Neuronal stem cell (in vitro differentiated cells): ENCODE measurements at places on chromosomes 5 and 9.
A peak's percentile ranks its signal among the peaks of the same experiment; 100 is the strongest.

DNA sequence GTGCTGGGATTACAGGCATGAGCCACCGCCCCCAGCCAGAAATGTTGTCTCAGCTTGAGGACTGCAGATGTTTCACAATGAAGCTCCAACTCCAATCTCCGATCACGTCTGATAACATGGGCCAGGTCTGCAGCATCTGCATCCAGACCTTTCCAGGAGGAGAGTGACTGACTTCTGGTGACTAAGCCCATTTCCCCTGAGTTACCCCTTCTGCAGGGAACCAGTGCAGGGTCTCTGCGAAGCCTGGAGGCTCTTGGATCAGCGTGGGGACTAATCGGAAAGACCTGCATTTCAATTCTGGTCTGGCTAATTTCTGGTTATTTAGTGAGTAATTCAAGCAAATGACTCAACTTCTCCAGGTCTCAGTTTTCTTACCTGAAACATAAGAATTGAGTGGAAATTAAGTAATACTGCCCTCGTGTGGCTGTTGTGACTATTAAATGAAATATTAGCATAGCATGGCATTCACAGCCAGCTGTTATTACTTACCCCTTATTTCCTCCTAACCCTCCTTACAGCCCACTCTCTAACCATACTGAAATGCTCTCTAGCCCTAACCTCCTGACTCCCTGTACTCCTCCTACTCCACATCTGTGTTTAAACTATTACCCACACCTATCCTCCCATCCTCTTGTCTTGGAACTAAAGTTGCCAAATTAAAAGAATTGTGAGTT lies 2.2 kb upstream of the GNPDA1 start:
- H3K27ac ChIP-seq: no peak overlapping the region
- H3K4me1 ChIP-seq: no peaks in the 10 kb centered on the region
- H3K36me3 ChIP-seq: no peaks in the 10 kb centered on the region
- H3K27me3 ChIP-seq: no peaks in the 10 kb centered on the region
- H3K4me3 ChIP-seq: no peak overlapping the region
- no peak for DNase-seq

- no peak overlapping the region for H3K4me3 ChIP-seq
- H3K27me3 ChIP-seq: no peaks in the 10 kb centered on the region
- H3K27ac ChIP-seq: no peak overlapping the region
- DNase-seq: no peak
- peaks cover 2% of the 10 kb centered on the region for H3K4me1 ChIP-seq
Observed at GRCh38 chr9:90169490-90169889, 473.1 kb downstream of the DIRAS2 start.

GRCh38 chr9:89815061-89815902 lies 210.5 kb downstream of the GADD45G start:
- no peak for DNase-seq
- H3K4me1 ChIP-seq: no peaks in the 10 kb centered on the region
- H3K4me3 ChIP-seq: no peak overlapping the region
- no peak overlapping the region for H3K27ac ChIP-seq
- no peaks in the 10 kb centered on the region for H3K27me3 ChIP-seq

DNA sequence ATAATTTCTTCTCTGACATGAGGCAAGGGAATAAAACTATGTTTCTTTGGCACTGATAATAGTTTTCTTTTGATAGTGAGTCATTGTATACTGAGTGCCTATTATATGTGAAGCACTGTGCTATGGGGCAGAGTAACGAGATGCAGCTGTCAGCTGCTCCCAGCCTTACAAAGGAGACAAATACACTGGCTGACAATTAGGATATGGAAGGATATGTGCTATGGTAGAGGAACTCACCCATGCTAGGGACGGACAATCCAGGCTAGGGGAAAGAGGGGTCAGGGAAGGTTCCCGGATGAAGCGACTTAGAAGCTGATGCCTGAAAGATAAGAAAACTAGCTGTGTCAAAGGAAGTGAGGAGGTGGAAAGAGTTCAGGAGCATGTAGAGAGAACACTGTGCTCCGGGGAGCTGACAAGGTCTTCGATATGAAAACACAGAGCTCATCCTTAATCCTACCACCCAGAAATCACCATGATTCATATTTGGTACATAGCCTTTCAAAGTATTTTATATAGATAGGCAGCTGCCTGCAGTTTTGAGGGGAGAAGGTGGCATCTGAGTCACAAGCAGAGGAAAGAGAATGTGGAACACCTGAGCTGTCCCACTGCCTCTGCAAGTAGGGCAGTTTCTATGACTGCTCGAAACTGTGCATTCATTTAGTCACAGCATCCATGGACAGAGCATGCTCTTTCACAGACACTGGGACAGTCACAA lies 12.1 kb downstream of the BSPRY start:
- H3K27me3 ChIP-seq: no peaks in the 10 kb centered on the region
- H3K27ac ChIP-seq: no peak overlapping the region
- DNase-seq: no peak
- H3K4me1 ChIP-seq: peaks cover 8% of the 10 kb centered on the region
- H3K36me3 ChIP-seq: no peaks in the 10 kb centered on the region

DNA sequence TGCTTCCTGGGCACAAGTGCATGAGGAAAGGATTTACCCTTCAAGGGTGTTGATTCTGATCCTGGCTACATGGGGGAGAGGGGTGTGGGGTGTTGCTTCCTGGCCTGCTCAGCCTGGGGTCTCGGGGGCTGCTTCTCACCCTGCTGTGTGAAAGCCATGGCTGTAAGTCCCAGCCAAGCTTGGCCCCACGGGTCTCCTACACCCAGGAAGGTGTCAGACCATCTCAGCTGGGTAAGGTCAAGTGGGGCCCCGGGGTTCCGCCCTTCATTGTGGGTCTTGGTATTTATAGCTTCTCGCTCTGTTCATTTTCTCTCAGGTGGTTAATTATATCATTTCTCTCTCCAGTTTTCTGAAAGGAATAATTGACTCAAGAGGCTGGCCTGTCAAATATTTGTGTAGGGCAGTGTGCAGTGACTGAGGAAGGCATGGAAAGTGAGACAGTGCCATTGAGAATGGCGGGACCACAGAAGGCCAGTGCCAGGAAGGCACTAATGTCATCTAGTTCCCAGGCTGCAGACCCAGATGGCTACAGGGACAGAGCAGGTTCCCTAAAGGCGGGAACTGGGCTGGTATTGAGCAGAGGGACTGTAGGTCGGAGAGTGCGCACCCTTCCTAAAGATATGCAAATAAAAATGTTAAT lies 126.0 kb downstream of the FOXD1 start:
- no peaks in the 10 kb centered on the region for H3K36me3 ChIP-seq
- no peak overlapping the region for H3K4me3 ChIP-seq
- no peak for DNase-seq

DNA sequence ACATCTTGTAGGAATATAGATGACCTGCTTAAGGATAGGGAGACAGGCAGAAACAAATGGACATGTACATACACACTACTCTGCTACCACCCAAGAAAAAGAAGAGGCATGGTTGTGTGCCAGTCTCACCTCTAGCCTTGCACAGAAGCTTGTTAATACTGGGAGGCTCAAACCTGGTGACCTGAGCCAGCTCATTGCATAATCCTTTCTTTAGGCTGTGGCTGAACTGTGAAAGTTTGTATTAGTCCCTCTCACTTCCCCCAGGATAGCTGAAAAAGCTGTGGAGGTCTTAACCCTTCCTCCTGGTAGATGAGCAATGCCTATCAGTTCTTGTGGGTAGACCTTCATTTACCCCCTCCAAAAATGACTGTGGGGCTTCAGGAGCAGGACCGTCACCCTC lies 28.7 kb downstream of the TPD52L3 start:
- H3K4me3 ChIP-seq: no peak overlapping the region
- H3K4me1 ChIP-seq: no peaks in the 10 kb centered on the region
- no peak overlapping the region for H3K27ac ChIP-seq
- peaks cover 5% of the 10 kb centered on the region for H3K27me3 ChIP-seq
- no peaks in the 10 kb centered on the region for H3K36me3 ChIP-seq

DNA sequence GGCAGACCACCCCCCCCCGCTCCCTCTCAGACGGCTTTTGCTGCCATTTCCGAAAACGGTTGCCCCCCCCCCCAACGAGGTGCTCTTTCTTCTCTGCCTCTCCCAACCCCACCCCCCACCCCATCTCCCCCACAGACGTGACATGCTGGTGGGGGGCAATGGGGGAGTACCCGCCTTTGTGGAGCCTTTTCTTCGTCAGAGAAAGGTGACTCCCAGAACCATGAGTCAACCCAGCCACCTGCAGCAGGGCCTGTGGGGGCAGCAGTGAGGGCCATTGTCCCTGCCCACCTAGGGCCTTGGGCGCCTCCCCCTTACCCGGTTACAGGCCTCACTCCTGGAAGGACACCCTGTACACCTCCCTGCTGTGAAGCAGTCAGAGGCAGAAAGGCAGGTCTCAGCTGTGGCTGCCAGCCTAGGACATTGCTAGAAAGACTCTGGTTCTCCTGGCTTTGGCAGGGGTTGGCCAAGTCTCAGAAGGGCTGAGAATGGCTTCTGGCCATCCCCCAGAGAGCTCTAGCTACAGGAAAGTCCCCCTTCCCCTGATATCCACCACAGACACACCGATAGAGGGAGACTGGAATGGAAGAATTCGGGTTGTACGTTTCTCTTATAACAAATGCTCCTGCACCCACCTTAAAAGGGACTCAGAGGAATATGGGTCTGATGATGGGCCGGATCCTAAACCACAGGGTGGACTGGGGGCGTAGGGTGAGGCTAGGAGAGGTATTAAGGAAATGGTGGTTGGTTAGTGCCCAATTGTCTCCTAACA lies 2.2 kb downstream of the DNAJB5 start:
- H3K36me3 ChIP-seq: peaks cover 20% of the 10 kb centered on the region
- H3K4me1 ChIP-seq: peaks cover 26% of the 10 kb centered on the region
- H3K27ac ChIP-seq: peak overlapping the region; percentile 56
- H3K27me3 ChIP-seq: no peaks in the 10 kb centered on the region

- H3K4me1 ChIP-seq: peaks cover 3% of the 10 kb centered on the region
- H3K36me3 ChIP-seq: no peaks in the 10 kb centered on the region
- DNase-seq: no peak
- H3K27ac ChIP-seq: no peak overlapping the region
Observed at GRCh38 chr5:74875994-74876791, 10.0 kb upstream of the FAM169A start.

- H3K4me1 ChIP-seq: peaks cover 9% of the 10 kb centered on the region
- no peak overlapping the region for H3K27ac ChIP-seq
- no peaks in the 10 kb centered on the region for H3K27me3 ChIP-seq
- no peak for DNase-seq
Observed at GRCh38 chr5:32030686-32031085, 143.4 kb downstream of the GOLPH3 start.

- H3K27me3 ChIP-seq: no peaks in the 10 kb centered on the region
- no peak overlapping the region for H3K27ac ChIP-seq
- H3K4me3 ChIP-seq: no peak overlapping the region
- no peaks in the 10 kb centered on the region for H3K36me3 ChIP-seq
- no peak for DNase-seq
Observed at GRCh38 chr5:111772456-111773122, 15.6 kb upstream of the NREP start.

DNA sequence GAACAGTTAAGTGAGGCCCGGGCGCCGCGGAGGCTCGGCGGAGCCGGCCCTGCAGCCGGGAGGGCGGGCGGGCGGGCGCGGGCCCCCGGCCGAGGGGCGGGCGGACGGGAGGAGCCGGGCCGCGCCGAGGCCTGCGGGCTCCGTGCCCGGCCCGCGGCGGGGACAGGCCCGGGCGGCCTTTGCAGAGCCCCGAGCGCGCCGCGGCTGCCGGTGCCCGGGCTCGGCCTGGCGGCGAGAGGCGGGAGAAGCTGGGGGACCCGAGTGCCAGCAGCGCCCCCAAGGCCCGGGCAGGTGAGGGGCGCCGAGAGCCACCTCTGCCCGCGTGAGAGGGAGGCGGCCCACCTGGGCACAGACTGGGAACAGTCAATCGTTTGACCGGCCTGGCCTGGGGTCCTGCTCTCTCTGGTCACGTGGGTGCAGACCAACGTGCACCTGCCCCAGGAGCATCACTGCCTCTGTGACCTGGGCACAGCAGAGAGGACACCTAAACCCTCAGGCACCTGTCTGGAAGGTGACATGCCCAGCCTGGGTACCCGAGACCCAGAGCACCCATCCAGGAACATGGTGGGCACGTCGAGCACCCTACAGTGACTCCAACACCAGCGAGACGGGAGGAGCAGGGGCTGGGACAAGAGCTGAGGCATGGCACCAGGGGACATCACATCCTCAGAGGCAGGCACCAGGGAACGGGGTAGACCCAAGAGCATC lies 531 bp downstream of the MVB12B start:
- H3K4me3 ChIP-seq: peak overlapping the region; percentile 62
- no peak for DNase-seq
- H3K4me1 ChIP-seq: peaks cover 21% of the 10 kb centered on the region
- H3K36me3 ChIP-seq: no peaks in the 10 kb centered on the region
- no peak overlapping the region for H3K27ac ChIP-seq
- no peaks in the 10 kb centered on the region for H3K27me3 ChIP-seq

DNA sequence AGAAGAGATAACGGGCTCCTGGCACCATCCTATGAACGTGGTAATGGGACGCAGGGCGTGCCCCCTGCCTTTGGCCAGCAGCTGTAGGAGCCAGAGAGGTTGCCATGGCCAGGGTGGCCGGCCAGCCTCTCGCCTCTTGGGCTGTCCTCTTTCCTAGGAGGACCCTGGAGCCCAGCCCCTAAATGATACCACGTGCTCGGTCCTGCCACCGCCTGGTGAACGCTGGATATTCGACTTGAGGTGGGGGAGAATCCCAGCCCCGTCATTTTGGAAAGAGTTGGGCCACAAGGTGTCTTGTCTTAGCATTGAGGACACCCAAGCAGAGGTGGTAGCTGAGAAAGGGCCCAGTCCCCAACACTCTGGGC lies 391 bp upstream of the NRG2 start:
- H3K4me1 ChIP-seq: peaks cover 14% of the 10 kb centered on the region
- no peak for DNase-seq
- peaks cover 52% of the 10 kb centered on the region for H3K27me3 ChIP-seq
- H3K36me3 ChIP-seq: no peaks in the 10 kb centered on the region
- peak overlapping the region; percentile 53 for H3K4me3 ChIP-seq

DNA sequence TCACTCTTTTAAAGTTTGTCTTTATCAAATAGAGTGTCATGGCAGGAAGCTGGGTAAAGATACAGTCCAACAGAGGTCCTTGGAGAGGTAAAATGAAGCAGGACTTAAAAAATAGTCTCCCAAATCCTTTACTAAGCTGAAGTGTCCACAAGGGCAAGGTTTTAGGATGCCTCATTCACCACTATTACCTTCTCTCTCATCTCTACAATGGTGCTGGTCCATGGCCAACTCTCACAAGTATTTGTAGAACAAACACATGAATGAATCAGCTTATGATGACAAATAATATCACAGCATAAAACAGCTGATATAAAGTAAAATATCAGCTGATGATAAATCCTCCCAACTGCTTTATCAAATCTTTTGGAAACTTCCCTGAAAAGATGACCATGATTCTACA lies 162.3 kb upstream of the ZNF462 start:
- no peak overlapping the region for H3K27ac ChIP-seq
- H3K4me1 ChIP-seq: peaks cover 3% of the 10 kb centered on the region
- H3K36me3 ChIP-seq: no peaks in the 10 kb centered on the region
- H3K4me3 ChIP-seq: no peak overlapping the region
- no peaks in the 10 kb centered on the region for H3K27me3 ChIP-seq

DNA sequence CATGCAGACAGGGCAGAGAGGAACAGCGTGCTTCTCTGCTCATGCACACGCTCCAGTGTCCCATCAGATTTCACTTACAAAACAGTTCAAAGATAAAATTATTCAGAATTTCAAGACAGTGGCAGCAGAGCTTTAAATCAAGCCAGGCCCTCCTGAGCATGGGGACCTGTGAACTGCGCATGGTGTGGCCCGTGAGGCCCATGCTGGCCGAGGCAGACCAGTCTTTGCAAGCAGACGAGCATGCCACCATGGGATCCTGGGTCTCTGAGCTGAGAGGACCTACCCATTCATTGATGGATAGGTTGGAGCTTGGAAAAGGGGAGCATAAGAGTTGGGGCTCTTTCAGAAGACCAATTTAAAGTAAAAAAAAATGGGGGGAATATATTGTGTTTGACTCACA lies 35.0 kb upstream of the SAP30L start:
- no peak overlapping the region for H3K4me3 ChIP-seq
- peaks cover 62% of the 10 kb centered on the region for H3K36me3 ChIP-seq
- H3K4me1 ChIP-seq: no peaks in the 10 kb centered on the region
